ENCODE measurements at places on chromosomes 13 and 19. TPM values are rescaled to one million over a fixed set of nuclear protein-coding genes. Genes with fewer than 3 reads are reported as not detected.

ADGRL1 gene
- total RNA-seq = 4.0 TPM

SPRED3 gene
- total RNA-seq = 0.10 TPM

PRX gene
- total RNA-seq = 1.0 TPM

OSCAR gene
- 8.7 TPM for total RNA-seq

ATP7B gene
- 0.21 TPM for total RNA-seq

ELSPBP1 gene
- total RNA-seq = not detected

DACT3 gene
- total RNA-seq = 0.63 TPM

TEKTIP1 gene
- 0.84 TPM for total RNA-seq

RDH8 gene
- total RNA-seq = 0.10 TPM

SEMA6B gene
- total RNA-seq = 6.0 TPM

FCGBP gene
- total RNA-seq = 4.7 TPM

STK11 gene
- total RNA-seq = 36.7 TPM

MBD3L3 gene
- not detected for total RNA-seq

FXYD5 gene
- total RNA-seq = 179 TPM
